Dermis lymphatic vessel endothelial cell (primary cell): ENCODE measurements at places on chromosomes 4 and X. TPM values are rescaled to one million over a fixed set of nuclear protein-coding genes. Genes with fewer than 3 reads are reported as not detected.

HDX gene
- 5.5 and 6.2 TPM in 2 replicates for total RNA-seq

MTTP gene
- total RNA-seq: under 0.01 and 0.09 TPM in 2 replicates

GAGE12E gene
- total RNA-seq: not detected in 2 replicates

ZNF732 gene
- 0.22 and 0.60 TPM in 2 replicates for total RNA-seq
